Forelimb muscle (tissue), 1 donor: ENCODE measurements at places on chromosomes 11 and 22. TPM values are rescaled to one million over a fixed set of nuclear protein-coding genes. Genes with fewer than 3 reads are reported as not detected.

DNA sequence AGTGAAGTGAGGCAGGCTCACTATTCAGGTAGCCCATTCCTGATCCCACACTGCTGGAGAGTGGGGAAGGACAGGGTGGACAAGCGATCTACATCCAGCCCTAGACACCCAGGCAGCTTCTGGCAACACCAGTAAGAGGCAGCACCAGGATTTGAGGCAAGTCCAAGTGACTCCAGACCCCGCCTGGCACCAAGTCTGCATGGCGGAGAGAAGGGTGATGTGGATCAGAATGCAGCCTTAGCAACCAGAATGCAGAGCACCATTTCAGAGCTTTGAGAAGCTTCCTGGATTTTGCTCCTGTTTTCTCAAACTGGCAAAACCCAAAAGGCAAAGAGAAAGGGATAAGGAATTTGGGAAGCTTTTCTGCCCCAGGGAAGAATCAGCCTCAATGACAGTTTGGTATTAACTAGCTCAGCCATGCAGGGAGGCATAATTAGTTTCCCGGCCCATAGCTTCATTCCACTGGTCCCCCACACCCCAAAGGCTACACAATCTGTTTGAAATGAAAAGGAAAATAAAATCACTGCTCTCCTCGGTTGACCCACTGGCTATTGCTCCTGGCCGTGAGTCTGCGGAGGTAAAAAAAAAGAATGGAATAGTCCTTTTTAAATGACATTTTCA is 17.3 kb downstream of the GALNT18 start:
- DNase-seq, result no peak

DNA sequence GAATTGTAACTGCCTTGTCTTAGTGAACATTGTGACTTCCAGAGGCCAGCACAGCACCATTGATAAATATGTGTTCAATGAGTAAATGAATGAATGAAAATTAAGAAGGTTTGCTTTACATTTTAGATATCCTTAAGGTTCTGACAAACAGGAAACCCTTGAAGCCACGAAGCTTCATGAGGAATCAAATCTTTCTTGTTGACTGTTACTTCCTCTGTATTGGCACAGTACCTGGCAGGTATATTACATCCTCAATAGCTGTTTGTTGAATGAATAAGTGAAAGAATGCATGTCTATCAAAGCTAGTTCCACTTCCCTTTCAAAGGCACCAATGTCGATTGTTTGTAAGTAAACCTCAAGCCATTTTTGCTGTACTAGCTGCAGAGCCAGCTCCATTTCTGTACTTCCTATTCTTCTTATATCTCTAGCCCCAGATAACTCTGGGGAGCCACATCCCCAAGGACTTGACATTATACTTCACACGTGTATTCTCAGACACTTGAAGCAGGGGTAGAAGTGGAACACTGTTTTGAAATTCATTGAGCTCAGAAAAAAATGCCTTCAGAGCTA is 140.3 kb upstream of the RAG2 start:
- no peak for DNase-seq

DNA sequence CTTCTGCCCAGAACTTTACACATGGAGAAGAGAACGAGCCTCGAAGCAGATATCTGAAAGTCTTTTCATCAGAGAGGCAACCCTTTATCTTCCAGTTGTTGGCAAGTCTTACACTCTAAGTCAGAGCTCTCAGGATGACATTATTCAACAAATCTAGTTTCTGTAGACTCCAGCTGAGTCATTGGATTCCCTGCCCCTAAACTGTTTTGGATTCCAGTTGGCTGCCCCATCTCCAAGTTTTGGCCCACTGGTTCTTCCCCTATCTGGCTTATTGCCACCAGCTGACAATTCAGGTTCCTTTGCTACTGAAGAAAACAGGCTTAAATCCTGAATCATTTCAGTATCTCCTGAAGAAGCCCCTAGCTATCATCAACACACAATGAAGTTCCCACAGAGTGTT is 14.2 kb downstream of the SAAL1 start:
- no peak for DNase-seq

DNA sequence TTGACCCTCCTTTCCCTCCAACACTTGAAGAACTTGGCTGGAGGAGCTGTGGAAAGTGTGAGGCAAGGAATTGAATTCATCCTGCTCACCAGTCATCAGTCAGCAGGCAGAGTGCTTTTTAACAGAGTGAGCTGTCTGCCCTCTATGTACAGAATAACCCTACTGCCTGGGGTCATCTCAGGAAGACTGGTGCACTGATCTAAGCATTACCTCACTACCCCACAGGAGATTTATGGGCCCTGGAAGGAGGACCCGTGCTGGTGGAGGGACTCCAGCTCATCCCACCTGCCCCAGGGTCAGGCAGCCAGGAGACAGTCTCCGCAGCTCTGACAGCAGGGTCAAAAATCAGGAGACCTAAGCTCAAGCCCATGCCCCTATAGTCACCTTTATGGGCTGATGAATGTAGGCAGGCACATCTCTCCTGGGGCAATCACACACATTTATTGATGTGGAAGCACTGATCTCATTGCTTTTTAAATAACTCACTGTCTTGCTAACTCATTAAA is 270.8 kb upstream of the SESN3 start:
- no peak for DNase-seq

DNA sequence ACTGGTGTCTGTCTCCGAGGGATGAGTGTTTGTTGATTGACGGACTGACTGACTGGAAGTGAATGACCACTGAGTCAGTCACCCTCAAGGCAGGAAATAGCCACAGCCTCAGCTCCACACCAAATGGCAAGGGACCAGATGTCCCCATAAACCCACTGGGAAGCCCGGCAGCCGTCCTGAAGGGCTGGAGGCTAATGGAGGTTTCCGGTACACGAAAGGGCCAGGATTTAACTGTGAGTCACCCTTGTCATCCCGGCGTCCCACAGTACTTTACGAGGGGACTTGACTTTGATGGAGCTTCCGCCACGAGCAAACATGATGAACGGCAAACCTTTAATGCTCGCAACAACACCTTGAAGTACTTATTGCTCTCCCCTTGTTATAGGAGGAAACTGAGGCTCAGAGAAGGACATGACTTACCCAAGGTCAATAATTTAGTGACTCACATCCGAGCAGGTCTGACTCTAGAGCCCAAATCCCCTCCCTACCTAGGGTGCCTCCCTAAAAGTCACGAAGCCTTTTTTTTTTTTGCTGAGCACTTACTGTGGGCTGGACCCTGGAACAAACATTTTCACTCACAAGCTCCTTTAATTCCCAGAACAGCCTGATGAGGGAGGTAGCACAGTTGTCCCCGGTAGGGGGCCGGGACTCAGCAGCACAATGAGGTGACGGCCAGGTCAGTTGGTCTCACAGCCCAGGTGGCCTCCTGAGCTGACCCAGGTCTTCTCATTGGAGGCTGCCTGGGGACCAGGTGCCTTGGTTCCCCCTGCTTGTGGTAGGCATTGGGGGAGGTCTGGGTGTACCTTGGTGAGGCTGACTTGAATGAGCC is 25.2 kb upstream of the GCAT start:
- DNase-seq, result no peak

GRCh38 chr11:90423378-90423777 is 200.5 kb upstream of the CHORDC1 start:
- no peak for DNase-seq

GRCh38 chr11:77530879-77531278 is 57.0 kb upstream of the PAK1 start:
- DNase-seq, result no peak

Gene SMC1B
- 0.11 TPM for polyA plus RNA-seq

Gene FIBIN
- polyA plus RNA-seq, result 37.7 TPM

Gene ENTHD1
- not detected for polyA plus RNA-seq

Gene CKAP5
- 49.9 TPM for polyA plus RNA-seq
